Foreskin keratinocyte (primary cell): ENCODE measurements at places on chromosomes 3 and 15. TPM values are rescaled to one million over a fixed set of nuclear protein-coding genes. Genes with fewer than 3 reads are reported as not detected.

Gene KAT2B
- 4.5 and 6.9 TPM in 2 replicates for total RNA-seq

Gene PHLDB2
- total RNA-seq, result 93.8 and 110 TPM in 2 replicates

Gene GASK1A
- 0.99 and 1.3 TPM in 2 replicates for total RNA-seq

Gene FGD5
- not detected in 2 replicates for total RNA-seq

Gene C3orf22
- not detected in 2 replicates for total RNA-seq

Gene FBXL22
- total RNA-seq, result 0.03 and 0.21 TPM in 2 replicates

Gene RCN2
- total RNA-seq, result 62.5 and 71.1 TPM in 2 replicates

Gene EIF3J
- 66.2 and 77.2 TPM in 2 replicates for total RNA-seq

Gene ITGA11
- not detected in 2 replicates for total RNA-seq

Gene ATP13A5
- not detected in 2 replicates for total RNA-seq

Gene MAP6D1
- 1.3 and 1.5 TPM in 2 replicates for total RNA-seq

Gene CCDC9B
- 48.7 and 61.7 TPM in 2 replicates for total RNA-seq

Gene CCR8
- not detected in 2 replicates for total RNA-seq

Gene HRG
- 0.04 TPM in 1 of 2 replicates, not detected in the other for total RNA-seq

Gene NR1I2
- not detected in 2 replicates for total RNA-seq

Gene OPA1
- 56.8 and 60.2 TPM in 2 replicates for total RNA-seq

Gene AP3B2
- total RNA-seq, result 0.31 and 0.63 TPM in 2 replicates

Gene COLQ
- total RNA-seq, result 0.07 and 0.41 TPM in 2 replicates

Gene OXTR
- 0.63 and 0.95 TPM in 2 replicates for total RNA-seq

Gene ARHGEF26
- 5.2 and 5.3 TPM in 2 replicates for total RNA-seq

Gene SLC12A1
- not detected in 2 replicates for total RNA-seq

Gene NECTIN3
- total RNA-seq, result 7.4 and 8.2 TPM in 2 replicates

Gene SCG5
- total RNA-seq, result 12.3 and 46.3 TPM in 2 replicates

Gene NFKBIZ
- 15.1 and 15.9 TPM in 2 replicates for total RNA-seq

Gene TMEM108
- total RNA-seq, result 0.07 TPM in 1 of 2 replicates, not detected in the other

Gene PAQR9
- not detected in 2 replicates for total RNA-seq

Gene GOLGA6B
- not detected in 2 replicates for total RNA-seq

Gene SELENOS
- total RNA-seq, result 71.4 and 75.6 TPM in 2 replicates

Gene CACNA2D3
- 0.71 TPM in 1 of 2 replicates, not detected in the other for total RNA-seq

Gene ADCY5
- 0.14 TPM in 1 of 2 replicates, not detected in the other for total RNA-seq

Gene SACM1L
- total RNA-seq, result 27.9 and 30.8 TPM in 2 replicates

Gene SYNPR
- total RNA-seq, result not detected in 2 replicates

Gene HESX1
- total RNA-seq, result 0.25 TPM in 1 of 2 replicates, not detected in the other

Gene CKMT1B
- total RNA-seq, result 50.1 and 54.5 TPM in 2 replicates

Gene MASP1
- not detected in 2 replicates for total RNA-seq
